KG1 (cell line): ENCODE measurements at places on chromosomes 6 and 20.

GRCh38 chr6:62150048-62150663, 135.9 kb downstream of the KHDRBS2 start:
- no peak for DNase-seq

GRCh38 chr6:54516321-54516720, 208.1 kb downstream of the TINAG start:
- no peak for DNase-seq

DNA sequence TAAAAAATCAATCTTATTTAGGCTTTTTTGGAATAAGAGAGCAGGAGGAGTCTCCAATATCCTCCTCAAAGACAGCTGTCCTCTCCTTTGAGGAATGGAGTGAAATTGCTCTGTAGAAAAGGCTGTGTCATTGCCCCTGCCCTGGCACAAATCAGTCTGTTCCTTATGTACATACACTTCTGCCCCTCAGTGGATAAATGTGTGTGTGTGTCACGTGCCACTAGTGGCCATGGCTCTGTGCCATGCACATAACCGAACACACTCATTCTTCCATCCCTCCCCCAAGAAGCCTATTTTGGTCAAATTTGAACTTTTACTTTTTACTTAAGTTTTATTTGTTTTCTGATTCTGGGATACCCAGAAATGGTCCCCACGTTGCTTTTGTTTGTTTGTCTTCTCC, 49.2 kb downstream of the ANKS1A start:
- DNase-seq = no peak

DNA sequence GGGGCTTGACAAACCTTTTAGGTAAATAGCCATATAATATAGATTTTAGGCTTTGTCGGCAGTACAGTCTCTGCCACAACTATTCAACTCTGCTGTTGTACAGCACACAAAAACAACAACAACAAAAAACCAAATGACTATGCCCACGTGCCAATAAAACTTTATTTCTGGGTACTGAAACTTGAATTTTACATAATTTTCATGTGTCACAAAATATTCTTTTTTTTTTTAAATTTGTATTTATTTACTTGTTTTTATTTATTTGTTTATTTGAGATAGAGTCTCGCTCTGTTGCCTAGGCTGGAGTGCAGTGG, 34.8 kb upstream of the B4GALT5 start:
- DNase-seq = no peak

GRCh38 chr20:8433291-8433690, 301.2 kb downstream of the PLCB1 start:
- DNase-seq = no peak

DNA sequence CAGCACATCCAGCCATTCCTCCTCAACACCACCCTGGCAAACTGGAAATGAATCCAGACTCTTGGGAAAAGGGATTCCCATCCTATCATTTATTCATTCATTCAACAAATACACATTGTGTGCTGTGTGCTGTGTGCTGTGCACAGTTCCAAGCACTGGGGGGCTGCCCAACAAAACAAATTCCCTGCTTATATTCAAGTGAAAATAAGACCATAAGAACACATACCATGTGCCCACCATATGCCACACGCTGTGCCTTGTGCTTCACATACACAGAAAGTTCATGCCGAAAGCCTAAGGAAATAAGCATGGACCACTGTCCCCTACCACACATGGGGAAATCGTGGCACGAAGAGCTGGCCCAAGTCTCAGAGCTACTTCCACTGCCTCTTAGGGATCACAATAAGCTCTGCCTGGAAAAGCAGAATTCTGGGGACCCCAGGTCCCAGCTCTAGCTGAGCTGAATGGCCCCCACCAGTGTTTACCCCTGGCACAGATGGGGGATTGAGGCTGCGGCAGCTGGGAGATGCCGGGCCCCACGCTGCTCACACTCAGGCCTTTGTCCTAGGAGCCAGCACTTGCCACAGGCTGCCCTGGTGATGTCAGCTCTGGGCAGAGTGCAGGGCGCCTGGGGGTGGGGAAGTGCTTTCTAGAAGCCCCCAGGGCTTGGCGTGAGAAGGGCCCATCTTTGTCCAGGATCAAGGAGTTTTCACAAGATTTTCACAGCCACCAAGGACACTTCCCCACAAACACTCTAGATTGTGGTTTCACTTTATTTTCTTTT, 99.6 kb downstream of the PREX1 start:
- DNase-seq = no peak

DNA sequence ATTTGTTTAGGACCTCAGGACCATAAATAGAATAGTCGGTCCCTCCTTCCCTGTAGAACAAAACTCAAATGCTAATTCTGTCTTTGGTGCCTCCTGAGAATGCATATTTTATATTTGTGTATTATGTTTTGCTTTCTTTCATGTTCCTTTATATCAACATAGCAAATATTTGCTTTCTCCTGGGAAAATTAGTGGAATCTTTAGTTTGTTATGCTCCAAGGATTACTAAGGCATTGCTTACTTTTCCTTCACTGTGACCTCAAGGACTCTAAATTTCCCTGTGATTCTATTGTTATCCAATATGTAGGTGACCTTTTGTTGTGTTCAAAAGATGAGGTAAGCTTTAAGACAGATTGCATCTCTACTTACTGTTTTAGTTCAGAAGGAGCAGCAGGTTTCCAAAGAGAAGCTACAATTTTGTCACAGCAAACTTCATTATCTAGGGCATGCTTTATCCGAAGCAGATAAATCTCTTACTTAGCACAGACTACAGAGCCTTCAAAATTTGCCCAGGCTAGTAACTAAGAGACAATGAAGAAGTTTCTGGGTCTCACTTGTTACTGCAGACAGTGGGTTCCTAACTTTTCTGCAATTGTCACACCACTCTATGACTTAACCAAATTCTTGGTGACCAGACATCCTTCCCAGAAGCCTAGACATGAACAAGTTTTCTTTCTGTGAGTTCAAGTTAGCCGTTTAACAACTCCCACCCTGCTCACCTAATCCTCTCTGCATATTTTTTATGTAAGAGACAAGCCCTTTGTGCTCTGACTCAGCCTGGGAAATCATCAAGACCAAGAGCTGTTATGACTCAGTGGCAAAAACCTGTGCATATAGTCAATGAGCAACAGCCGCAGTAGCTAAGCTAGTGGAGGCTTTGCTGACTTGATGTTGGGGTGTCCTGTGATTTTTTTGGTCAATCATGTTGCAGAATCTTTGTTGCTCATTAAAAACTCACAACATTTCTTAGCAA, 378.8 kb downstream of the QKI start:
- no peak for DNase-seq

DNA sequence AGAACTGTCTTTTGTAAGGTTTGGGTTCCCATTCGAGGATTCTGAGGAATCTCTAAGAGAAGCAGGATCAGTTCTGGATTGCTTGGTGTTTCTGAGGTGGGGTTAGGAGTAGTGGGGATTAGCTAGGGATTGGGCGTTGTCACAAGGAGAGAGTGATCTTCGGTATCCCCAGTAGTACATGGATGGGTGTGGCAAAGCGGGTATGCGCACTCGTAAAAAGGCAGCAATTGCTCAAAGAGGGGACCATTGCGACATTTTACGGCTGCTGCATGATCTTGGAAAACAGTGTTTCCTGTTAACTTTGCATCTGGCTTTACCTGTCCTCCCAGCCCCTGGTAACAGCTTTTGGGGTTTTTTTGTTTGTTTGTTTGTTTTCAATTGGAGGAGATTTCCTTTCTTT, 9.7 kb upstream of the ZSCAN9 start:
- DNase-seq = no peak

DNA sequence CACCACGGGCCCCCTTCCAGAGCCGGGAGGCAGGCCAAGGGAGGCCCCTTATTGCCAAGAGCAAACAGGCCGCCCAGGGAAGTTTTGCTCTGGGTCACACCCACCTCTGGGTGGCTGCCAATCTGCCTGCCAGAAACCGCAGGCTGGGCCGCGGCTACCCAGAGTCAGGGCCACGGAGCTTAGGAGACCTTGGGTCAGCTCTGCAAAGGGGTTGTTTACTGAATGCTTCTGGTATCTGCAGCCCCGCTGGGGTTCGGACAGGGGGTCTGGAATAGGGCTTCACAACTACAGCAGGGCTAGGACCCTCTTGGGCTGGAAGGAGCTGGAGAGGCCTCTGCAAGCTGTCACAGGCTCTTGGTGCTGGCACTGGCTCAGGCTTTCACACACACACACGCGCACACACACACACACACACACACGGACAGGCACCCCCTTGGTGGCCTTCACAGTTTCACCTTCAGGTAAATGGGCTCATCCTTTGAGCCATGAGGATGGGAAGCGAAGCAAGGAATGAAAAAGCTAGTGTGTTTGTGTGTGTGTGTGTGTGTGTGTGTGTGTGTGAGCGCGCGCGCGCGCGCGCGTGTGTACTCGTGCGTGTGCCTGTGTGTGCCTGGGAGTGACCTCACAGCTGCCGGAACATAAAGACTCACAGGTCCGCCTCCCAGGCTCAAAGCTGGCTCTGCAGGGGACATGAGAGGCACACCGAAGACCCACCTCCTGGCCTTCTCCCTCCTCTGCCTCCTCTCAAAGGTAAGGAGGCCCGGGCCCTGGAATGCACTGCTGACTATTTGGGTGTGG, at the start of gene CCN5:
Gene CCN5, plus strand, starts transcription at position 669 of the 798 bp plus-strand sequence. Its CDS starts 22 bp downstream, at position 691.
- peak; percentile 15 for DNase-seq

DNA sequence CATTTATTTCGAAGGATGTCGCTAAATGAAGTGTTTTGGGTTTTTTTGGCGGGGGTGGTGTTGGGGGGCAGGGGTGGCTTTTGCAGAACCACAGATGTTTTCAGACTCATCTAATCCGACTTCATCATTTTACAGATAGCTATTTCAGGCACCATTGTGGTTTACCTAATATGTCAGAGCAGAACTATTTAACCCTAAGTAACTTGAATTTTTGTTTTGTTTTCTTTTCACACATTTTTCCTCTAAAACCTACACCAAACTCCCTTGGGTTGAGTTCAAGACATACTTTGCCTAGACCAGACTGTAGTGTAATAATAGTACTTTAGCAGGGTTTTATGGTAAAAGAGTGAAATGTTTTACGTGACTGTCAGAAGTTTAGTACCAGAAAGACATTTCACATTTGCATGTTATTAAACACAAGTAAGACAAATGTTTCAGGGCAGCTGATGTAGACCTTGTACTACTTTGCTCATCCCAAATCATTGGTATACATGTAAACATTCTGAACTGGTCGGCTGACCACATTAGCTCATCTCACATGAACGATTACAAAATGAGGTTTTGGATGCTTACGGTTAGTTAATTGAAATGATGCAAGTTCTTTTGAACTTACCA, 37.7 kb downstream of the MAP3K4 start:
- no peak for DNase-seq

DNA sequence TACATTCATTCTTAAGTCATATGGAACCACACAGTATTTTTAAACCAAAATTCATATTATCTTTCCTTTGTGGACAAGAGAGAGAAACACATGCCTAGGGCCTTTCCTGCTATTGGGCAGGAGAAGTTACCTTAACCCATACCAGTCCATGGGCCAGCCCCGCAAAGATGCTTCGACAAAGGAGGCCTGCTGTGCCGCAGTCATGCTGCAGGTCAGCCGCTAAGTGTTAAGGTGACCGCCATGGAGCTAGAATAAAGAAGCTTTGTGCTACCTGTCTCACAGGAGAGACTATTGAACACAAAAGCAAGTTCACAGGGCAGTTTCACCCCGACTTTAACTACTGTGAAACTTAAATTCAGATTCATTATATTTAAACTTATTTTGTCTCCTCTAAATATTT, 62.3 kb upstream of the TMEM181 start:
- DNase-seq = no peak

DNA sequence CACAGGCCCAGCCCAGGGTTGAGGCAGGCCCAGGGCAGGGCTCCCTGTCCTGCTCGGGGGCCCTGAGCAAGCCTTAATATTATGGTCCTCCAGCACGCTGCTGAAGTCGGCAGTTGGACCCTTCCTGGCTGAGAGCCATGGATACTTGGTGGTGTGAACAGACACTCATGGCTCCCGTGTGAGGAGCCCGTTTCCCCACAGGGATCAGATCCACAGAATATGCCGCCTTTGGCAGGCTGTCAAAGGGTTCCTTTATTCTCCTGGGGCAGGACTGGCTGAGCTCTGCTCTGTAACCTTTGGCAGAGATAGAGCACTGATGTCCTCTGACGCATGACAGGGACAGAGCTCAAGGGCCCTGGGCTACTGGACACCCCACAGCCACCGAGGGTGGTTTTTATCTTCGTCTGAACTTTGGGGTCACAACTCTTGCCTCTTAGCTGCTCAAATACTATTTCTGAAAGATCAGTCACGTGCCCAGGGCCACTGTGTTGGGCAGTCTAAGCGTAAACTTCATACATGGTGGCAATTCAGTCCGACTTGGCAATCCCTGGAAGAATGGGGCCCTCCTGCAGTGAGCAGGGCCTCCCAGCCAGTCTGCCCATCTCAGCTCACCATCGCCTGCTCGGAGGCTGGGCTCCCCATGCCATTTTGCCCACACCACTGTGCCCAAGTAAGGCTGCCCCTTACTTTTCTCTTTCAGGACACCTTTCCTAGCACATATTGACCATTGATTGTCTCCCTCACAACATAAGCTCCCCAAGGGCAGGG, 49.1 kb downstream of the TTI1 start:
- DNase-seq = no peak

DNA sequence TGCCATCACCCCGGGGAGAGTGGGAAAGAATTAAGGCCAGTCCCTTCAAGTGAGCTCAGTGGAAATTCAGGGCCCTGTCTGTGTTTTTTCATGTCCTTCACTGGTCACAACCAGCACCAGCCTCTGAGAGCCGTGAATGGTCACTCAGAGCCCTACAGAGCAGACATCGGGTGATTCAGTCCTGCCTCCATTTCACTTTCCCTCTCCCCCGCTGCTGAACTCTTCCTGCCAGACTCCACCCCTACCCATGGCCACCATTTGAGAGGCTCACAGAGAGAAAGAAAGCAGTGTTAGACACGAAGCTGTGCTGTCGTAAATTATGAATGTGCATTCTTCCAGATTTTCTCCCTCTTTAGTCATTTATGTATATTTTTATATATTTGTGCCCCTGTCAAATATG, 5.4 kb downstream of the R3HDML start:
- no peak for DNase-seq

GRCh38 chr20:33602826-33603590, 59.1 kb upstream of the C20orf144 start:
- DNase-seq = no peak

DNA sequence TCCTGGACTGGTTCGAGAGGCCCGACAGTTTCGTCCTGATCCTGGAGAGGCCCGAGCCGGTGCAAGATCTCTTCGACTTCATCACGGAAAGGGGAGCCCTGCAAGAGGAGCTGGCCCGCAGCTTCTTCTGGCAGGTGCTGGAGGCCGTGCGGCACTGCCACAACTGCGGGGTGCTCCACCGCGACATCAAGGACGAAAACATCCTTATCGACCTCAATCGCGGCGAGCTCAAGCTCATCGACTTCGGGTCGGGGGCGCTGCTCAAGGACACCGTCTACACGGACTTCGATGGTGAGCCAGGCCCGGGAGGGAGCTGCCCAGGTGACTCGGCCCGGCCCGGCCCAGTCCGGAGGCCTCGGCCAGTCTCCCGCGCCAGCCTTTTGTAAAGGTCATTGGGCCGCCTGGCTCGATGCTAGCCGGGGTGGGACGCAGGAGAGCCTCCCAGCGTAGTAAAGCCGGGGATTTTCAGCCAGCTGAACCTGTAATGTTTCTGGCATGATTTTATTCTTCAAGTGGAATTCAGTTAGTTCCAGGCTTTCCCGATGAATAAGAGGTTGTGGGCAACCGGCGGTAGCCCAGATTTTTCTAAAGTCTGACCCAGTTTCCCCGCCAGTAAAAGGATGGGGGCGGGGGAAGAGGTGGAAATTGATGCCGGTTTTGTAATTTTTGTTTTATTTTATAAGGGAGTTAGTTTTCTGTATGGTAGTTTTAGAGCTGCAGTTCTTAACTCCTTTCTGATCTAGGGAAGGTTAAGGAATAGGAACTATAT, 1.4 kb downstream of the PIM1 start:
- DNase-seq = no peak
